ENCODE measurements at places on chromosomes 6 and 20.

DNA sequence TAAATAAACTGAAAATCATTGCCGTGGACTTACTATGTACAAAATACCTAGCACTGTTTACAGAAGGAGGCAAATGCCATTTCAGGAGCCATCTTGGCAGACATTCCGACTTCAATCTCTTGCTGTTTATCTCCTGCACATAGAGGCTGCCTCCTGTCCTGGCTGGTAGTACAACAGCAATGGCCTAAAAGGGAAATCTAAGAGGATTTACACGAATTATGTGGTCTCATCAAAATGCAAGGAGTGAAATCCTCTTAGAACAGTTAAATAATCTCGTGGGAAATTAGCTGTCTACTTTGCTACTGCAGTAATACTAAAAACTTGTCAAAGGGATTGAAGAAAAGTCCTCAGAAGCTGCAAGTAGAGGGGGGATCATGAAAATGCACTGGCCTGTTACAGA, 82.2 kb upstream of the SLC2A12 start:
- no peaks in the 10 kb centered on the region for H3K36me3 ChIP-seq
- no peak overlapping the region for H3K4me3 ChIP-seq
- DNase-seq = no peak
- H3K4me1 ChIP-seq = no peaks in the 10 kb centered on the region
- no peaks in the 10 kb centered on the region for H3K27me3 ChIP-seq

- H3K36me3 ChIP-seq = no peaks in the 10 kb centered on the region
- no peak for DNase-seq
- peaks cover 3% of the 10 kb centered on the region for H3K4me1 ChIP-seq
- H3K27me3 ChIP-seq = no peaks in the 10 kb centered on the region
- H3K27ac ChIP-seq = peak overlapping the region; percentile 89
Measured at GRCh38 chr20:20712004-20712473, 405 bp downstream of the RALGAPA2 start.

GRCh38 chr6:24356310-24356973, 1.4 kb downstream of the DCDC2 start:
- DNase-seq = no peak
- no peak overlapping the region for H3K4me3 ChIP-seq
- peaks cover 38% of the 10 kb centered on the region for H3K27me3 ChIP-seq
- H3K4me1 ChIP-seq = no peaks in the 10 kb centered on the region
- H3K27ac ChIP-seq = no peak overlapping the region

GRCh38 chr6:134451529-134451928, 133.6 kb upstream of the SGK1 start:
- no peak overlapping the region for H3K4me3 ChIP-seq
- no peaks in the 10 kb centered on the region for H3K36me3 ChIP-seq
- H3K27ac ChIP-seq = no peak overlapping the region
- DNase-seq = no peak

GRCh38 chr6:105804000-105804399, 282.1 kb upstream of the PRDM1 start:
- no peaks in the 10 kb centered on the region for H3K4me1 ChIP-seq
- DNase-seq = no peak
- no peaks in the 10 kb centered on the region for H3K36me3 ChIP-seq

DNA sequence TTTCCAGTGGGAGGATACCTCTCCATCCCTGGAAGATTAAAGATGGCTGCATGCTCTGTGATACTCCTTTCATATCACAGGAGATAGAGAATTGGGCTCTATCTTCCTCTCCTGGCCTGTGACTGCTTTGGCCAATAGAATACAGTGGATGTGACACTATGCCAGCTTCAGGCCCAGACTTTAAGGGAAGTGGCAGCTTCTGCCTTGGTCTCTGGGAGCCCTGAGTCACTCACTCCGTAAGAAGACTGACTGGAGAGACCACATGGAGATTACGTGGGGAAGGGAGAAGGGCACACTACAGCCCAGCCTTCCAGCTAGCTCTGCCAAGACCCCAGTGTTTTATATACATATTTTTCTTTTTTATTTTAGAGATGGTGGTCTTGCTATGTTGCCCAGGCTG, 10.4 kb upstream of the MMP9 start:
- H3K4me1 ChIP-seq = peaks cover 4% of the 10 kb centered on the region
- H3K27me3 ChIP-seq = no peaks in the 10 kb centered on the region
- no peak overlapping the region for H3K27ac ChIP-seq
- no peaks in the 10 kb centered on the region for H3K36me3 ChIP-seq

- no peaks in the 10 kb centered on the region for H3K27me3 ChIP-seq
- H3K4me3 ChIP-seq = no peak overlapping the region
- no peak for DNase-seq
Measured at GRCh38 chr20:53833333-53834061, 236.9 kb downstream of the BCAS1 start.

- no peaks in the 10 kb centered on the region for H3K4me1 ChIP-seq
- no peak for DNase-seq
- H3K36me3 ChIP-seq = no peaks in the 10 kb centered on the region
- H3K27ac ChIP-seq = no peak overlapping the region
- H3K27me3 ChIP-seq = peaks cover 38% of the 10 kb centered on the region
Measured at GRCh38 chr6:149454346-149454848, 30.4 kb downstream of the ZC3H12D start.

DNA sequence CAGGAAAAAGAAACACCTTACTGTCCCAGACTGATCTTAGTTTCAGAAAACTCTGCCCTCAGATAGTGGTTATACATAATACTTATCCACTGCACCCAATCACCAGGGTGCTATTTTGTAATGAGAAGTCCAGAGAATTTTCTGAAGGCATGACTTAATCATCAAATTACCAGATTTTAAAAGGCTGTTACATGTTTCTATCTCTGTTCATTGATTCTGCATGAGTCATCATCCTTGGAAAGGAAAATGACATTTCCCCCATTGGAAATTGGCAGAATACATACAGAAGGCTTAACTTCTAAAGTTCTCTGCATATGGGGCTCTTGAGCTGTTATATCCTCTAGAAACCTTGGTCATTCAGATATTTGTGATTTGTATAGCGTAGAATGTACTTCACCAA, 587.9 kb upstream of the FLRT3 start:
- no peak overlapping the region for H3K27ac ChIP-seq
- no peaks in the 10 kb centered on the region for H3K36me3 ChIP-seq
- no peak overlapping the region for H3K4me3 ChIP-seq

GRCh38 chr20:51420111-51420510, 122.4 kb downstream of the NFATC2 start:
- no peaks in the 10 kb centered on the region for H3K4me1 ChIP-seq
- H3K27me3 ChIP-seq = no peaks in the 10 kb centered on the region
- DNase-seq = no peak
- no peaks in the 10 kb centered on the region for H3K36me3 ChIP-seq
- H3K27ac ChIP-seq = no peak overlapping the region

- H3K27ac ChIP-seq = no peak overlapping the region
- no peak for DNase-seq
- peaks cover 18% of the 10 kb centered on the region for H3K4me1 ChIP-seq
- no peaks in the 10 kb centered on the region for H3K27me3 ChIP-seq
- H3K36me3 ChIP-seq = no peaks in the 10 kb centered on the region
Measured at GRCh38 chr6:15080895-15081294, 165.0 kb upstream of the JARID2 start.

DNA sequence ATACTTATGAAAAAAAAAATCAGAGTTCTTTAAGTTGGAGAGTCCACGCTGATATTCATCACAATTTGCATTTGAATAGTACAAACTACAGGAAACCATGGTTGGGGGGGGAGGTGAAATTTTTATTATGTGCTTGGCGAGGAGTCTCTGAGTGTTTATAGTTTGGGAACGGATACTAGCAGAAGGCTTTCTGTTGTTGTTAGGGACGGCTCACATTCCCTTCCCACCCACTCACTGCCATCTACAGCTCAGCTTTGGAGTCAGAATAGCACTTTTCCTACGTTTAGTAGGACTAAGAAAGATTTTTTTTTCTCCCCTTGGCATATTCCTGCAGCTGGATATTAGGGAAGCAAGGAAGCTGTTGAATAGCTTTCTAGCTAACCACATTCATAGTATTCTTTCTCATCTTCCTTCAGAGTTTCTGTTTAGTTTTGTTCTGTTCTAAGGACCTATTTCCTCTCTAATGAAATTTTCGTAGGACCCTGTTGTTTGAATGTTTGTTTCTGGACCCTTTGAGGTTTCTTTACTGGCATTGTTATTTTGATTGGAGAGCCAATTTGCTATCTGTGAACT, 235.1 kb upstream of the ZNF217 start:
- H3K4me1 ChIP-seq = peaks cover 14% of the 10 kb centered on the region
- H3K27ac ChIP-seq = peak overlapping the region; percentile 72
- H3K4me3 ChIP-seq = peak overlapping the region; percentile 30
- peak; percentile 52 for DNase-seq
- H3K27me3 ChIP-seq = no peaks in the 10 kb centered on the region

DNA sequence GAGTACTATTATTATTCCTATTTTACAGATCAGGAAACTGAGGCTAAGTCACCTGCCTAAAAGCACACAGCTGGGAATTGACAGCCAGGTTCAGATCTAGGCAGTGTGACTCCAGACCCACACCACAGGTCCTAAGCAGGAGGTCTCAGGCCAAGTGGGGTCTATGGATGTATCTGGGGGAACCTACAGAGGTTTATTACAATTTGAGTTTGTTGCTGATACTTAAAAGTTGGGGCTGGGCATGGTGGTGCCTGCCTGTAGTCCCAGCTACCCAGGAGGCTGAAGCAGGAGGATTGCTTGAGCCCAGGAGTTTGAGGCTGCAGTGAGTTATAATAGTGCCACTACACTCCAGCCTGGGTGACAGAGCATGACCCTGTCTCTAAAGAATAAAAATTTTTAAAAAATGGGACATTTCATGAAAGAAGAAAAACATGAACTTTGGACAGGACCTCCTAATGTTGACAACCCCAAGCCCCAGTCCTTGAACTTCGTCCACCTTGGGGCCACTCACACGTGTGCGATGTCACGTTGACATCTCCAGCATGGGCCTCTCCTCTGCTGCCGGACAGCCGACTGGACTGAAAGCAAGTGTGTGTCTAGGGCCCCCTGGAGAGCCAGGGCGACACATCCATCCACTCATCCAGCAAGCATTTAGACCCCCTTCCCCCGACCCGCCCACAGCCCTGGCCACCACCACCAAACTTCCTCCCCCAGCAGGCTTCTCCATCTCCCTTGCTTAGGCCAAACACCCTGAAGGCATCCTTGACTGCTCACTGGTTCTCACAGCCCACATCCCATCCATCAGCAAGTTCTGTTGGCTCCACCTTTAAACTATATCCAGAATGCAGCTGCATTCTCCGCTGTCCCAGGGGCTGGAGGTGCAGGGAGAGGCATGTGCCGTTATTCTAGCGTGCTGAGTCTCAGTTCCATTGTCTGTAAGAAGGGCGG, 40.0 kb downstream of the NOL4L start:
- H3K4me1 ChIP-seq = no peaks in the 10 kb centered on the region
- no peak for DNase-seq
- no peaks in the 10 kb centered on the region for H3K27me3 ChIP-seq
- no peak overlapping the region for H3K4me3 ChIP-seq
- no peak overlapping the region for H3K27ac ChIP-seq
- H3K36me3 ChIP-seq = no peaks in the 10 kb centered on the region

- H3K4me1 ChIP-seq = no peaks in the 10 kb centered on the region
- H3K27me3 ChIP-seq = no peaks in the 10 kb centered on the region
- no peak for DNase-seq
- no peaks in the 10 kb centered on the region for H3K36me3 ChIP-seq
- peak overlapping the region; percentile 91 for H3K4me3 ChIP-seq
- H3K27ac ChIP-seq = no peak overlapping the region
Measured at GRCh38 chr6:27176096-27176495, 71.4 kb upstream of the PRSS16 start.

DNA sequence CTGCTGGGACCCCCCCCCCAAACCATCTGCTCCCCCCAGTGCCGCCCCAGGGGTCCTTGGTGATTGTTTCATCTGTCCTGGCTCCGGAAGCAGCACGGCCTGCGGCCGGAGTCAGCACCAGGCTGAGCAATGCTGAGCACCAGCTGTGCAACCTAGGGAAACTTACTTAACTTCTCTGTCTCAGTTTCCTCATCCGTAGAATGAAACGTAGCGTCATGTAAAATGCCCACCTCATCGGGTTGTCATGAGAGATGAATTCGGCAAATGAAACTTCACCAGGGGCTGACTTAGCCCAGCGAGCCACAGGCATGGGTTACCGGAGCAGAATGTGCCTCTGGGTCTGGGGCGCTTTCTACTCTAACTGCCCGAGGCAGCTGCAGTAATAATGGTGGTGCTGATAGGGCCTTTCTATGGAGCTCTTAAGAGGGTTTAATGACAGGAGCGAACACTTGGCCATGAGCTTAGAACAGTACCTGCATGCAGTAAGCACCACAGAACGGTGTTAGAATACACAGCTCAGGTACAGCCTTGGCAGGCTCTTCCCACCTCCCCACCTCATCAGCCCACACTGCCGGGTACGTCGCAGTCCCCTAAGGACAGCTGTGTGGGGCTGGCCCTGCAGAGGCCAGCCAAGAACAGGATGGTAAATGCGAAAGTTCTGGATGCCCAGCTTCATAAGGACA, 1.7 kb downstream of the THBS2 start:
- no peaks in the 10 kb centered on the region for H3K36me3 ChIP-seq
- H3K27ac ChIP-seq = no peak overlapping the region
- H3K4me3 ChIP-seq = peak overlapping the region; percentile 42
- H3K27me3 ChIP-seq = peaks cover 35% of the 10 kb centered on the region
- peak; percentile 49 for DNase-seq

DNA sequence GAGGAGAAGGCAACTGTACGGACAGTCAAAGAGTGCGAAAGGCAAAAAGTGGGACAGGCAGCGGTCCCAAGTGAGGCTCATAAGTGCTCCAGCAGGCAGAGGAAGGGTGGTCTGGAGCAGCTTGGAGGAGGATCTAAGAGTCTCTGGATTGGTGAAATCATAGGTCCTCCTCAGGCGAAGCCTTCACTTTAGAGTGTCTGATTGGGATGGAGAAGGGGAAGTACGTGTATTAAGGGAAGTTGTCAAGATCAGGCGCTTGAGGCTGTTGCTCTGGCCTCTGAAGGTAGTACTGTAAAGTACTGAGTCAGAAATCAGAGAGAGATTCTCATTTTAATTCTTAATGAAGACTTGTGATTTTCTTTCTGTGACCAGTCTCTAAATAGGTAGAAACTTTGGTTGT, 185.6 kb downstream of the KIF16B start:
- H3K27me3 ChIP-seq = no peaks in the 10 kb centered on the region
- no peaks in the 10 kb centered on the region for H3K36me3 ChIP-seq
- H3K27ac ChIP-seq = no peak overlapping the region
- H3K4me3 ChIP-seq = no peak overlapping the region
- H3K4me1 ChIP-seq = no peaks in the 10 kb centered on the region

- H3K36me3 ChIP-seq = peaks cover 8% of the 10 kb centered on the region
- no peak overlapping the region for H3K27ac ChIP-seq
- no peaks in the 10 kb centered on the region for H3K4me1 ChIP-seq
- H3K4me3 ChIP-seq = no peak overlapping the region
- no peaks in the 10 kb centered on the region for H3K27me3 ChIP-seq
Measured at GRCh38 chr6:158387036-158387435, 74.8 kb downstream of the TULP4 start.
